ENCODE measurements at places on chromosomes 1 and 21.

DNA sequence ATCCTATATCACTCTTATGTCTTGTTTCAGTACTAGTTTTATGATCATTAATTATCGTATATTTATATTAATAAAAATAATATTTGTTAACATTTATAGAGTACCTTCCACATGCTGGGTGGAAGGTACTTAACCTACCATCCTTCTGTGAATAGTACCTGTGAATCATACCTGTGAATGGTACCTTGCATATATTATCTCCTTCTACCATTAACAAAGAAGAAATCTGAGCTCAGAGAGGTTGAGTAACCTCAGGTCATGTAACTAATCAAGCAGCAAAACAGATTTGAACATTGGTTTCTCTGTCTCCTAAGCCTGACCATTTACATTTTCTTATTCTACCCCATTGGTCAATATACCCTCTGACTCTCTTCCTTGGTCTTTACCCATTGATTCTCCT, 174.4 kb upstream of the UBE2U start:
- DNase-seq, result no peak

GRCh38 chr21:42829417-42829816, 49.9 kb downstream of the WDR4 start:
- no peak for DNase-seq

GRCh38 chr1:216055004-216055403, 368.2 kb downstream of the USH2A start:
- DNase-seq, result no peak

DNA sequence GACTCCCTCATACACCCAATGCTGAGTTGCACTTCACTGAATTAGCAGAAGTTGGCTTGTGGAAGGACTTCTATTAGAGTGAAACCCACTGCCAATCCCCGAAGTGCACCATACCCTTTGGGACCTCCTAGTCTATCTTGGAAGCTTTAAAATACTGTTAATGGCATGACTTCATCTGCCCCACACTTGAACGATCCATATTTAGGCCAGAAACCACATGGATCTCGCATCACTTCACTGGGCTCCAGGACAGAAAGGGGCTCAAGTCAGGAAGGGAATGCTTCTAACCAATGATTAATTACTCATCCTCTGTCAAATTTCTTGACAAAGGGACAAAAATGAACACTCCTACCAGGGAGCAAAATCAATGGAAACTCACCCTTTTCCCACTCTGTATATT, 69.1 kb downstream of the BCAR3 start:
- DNase-seq, result no peak

GRCh38 chr1:211333906-211334305, 7.3 kb downstream of the TRAF5 start:
- no peak for DNase-seq

GRCh38 chr1:185406006-185406690, 89.1 kb upstream of the IVNS1ABP start:
- DNase-seq, result no peak

DNA sequence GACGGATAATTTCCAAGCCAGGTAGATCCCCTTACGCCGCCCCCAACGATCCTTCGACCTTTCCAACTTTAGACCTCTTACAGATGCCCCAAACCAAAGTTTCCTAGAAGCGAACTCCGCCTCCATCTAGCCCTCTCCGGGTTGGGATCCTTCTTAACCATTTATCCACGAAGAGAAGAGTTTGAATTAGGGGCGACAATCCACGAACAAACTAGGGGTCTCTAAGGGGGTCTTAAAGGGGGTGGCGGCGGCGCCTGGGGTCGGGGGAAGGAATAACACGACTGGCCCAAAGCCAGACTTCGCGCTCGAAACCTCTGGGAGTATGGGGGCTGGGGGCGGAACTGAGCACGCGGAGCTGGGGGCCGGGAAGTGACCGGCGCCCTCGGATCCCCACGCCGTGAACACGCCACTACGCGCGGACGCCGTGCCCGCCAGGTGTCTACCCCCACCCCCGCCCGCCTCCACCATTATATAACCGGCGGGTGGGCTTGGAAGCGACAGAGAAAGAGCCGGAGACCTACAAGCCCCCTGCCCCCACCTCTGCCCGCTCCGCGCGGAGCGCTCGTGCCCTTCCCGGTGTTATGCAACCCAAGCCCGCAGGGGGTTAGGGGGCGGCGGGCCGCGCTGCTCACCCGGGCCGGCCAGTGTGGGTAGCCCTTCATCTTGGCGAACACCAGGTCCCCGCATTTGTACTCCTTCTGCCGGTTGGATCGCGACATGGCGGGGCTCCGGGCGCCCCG, 594 bp downstream of the HDGF start:
- DNase-seq, result no peak

- DNase-seq, result no peak
Measured at GRCh38 chr1:171641076-171641864, 11.2 kb downstream of the MYOC start.

DNA sequence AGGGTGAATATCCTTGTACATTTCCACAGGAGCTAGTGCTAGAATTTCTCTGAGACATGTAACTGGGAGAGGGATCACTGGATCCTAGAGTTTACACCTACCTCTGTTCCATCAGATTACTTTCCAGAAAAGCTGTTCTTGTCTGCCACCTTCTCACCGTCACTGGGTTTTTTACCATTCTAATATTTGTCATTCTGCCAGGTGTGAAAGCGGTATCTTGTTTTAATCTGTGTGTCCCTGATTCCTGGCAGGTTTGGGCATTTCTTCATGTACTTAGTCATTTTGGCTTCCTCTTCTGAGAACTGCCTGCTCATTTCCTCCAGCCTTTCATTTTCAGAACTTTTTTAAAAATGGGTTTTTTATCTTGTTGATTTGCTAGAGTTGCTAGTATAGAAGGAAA, 5.1 kb downstream of the PMF1 start:
- DNase-seq, result no peak

DNA sequence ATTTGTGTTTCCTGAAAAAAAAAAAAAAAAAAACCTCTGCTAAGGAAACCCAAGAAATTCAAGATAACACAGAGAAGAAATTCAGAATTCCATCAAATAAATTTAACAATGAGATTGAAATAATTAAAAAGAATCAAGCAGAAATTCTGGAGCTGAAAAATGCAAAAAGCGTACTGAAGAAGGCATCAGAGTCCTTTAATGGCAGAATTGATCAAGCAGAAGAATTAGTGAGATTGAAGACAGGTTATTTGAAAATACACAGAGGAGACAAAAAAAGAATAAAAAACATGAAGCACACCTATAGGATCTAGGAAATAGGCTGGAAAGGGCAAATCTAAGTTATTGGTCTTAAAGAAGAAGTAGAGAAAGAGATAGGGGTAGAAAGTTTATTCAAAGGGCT, 38.2 kb downstream of the NME7 start:
- no peak for DNase-seq

GRCh38 chr1:183769956-183770815, 34.7 kb upstream of the RGL1 start:
- no peak for DNase-seq

DNA sequence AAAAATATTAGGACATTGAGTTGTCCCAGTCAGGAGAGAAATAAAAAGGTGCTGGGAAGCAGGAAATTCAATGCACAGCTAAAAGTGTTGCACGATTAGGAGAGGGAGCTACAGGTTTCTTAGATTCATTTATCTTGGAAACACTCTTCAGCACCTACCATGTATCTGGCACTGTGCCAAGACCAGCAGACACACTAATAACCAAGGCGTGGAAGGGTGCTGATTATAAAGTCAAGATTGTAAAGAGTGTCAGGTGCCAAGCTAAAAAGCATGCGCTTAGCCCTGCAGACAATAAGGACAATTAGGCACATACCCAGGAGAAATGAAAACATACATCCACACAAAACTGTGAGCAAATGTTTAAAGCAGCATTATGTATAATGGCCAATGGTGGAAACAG, 129.9 kb downstream of the DSCAM start:
- no peak for DNase-seq

DNA sequence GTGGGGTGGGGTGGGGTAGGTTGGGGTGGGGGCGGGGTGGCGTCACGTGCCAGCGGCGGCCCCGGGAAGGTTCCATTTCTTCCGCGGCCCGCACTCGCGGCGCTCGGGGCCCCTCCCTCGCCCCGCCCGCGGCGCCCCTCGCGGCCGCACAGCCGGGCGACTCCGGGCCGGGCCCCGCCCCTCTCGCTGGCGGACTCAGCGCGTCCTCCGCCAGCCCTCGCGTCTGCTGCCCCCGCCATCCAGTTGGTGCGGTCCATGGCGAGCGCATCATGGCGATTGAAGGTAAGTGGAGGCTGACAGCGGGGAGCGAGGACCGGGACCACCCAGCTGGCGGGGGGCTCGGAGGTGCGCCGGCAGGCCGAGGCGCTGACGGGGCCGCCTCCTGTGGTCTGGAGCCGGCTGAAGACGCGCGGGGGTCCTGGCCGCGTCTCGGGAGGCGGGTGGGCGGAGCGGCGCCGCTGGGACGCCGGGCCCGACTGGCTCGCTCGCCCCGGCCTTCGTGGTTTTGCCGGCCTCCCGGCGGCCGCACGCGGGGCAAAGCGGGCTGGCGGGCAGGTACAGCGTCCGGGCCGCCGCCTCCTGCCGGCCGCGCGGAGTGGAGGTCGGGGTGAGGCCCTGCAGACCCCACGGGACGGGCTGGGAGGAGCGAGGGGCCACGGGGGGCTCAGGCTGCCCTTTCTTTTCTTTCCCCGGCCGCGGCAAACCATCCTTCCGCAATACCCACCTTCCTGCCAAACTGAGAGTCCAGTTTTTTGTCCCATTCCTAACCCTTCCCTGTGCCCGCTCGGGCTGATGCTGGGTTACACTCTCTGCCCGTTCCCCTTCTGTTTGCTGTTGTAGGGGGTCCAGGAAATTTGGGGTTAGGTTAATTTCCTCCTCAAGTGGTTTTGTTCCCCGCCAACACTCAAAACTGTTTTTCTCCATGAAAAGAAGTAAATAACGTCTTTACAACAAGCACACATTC, at the start of gene SYT14:
Gene SYT14 (plus strand): TSS at position 222 of the 964 bp plus-strand sequence. CDS start 48 bp downstream, at position 270.
- DNase-seq, result no peak

GRCh38 chr1:64903593-64903992, 62.8 kb downstream of the JAK1 start:
- no peak for DNase-seq

GRCh38 chr1:159250638-159251216, 46.1 kb downstream of the ACKR1 start:
- no peak for DNase-seq

DNA sequence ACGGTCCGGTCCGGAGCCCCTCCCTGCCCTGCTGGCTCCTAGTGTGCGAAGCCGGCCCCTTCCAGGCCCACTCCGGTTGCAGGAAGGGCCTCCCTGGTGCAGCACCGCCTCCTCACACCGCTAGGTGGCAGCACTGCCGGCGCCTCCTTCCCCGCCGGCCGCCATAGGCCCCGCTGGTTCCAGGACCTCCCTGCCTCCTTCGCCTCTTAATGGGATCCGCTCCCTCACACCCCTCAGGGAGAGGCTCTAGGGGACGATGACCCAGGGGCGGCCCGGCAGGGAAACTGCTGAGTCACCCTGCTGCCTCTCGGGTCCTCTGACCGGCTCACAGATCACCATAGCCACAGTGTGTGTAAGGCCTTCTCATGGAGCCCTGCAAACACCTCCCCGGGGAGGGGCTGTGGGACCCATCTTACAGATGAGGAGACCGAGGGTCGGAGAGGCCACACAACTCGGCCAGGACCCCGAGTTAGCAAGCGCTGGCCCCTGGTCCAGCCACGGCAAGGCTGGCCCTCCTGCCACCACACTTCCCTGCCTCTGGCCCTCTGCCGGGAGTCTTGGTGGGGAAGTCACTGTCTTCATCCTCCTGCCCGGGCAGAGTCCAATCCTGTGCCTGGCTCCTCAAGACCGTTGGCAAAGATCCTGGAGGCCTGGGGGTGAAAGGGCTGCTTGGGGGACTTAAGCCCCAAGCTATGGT, 1.6 kb upstream of the AJAP1 start:
- no peak for DNase-seq

All from GM12864 (cell line).